A549 treated with ZK216348 at 1 μM for 4 hours (cell line): ENCODE measurements at places on chromosomes 6 and 20. TPM values are rescaled to one million over a fixed set of nuclear protein-coding genes. Genes with fewer than 3 reads are reported as not detected.

The PROKR2 gene
- total RNA-seq: not detected in 5 replicates

The MLN gene
- total RNA-seq: not detected in 5 replicates

The SFTA2 gene
- total RNA-seq: not detected in 5 replicates

The TBC1D20 gene
- total RNA-seq: 28.9 to 35.2 TPM (median 35.0 TPM) in 5 replicates

The COL9A1 gene
- total RNA-seq: 0.19 TPM in 1 of 5 replicates, not detected in the others

The BPIFB1 gene
- 0.18 TPM in 1 of 5 replicates, not detected in the others for total RNA-seq

The AARS2 gene
- 3.8 to 8.2 TPM (median 7.4 TPM) in 5 replicates for total RNA-seq

The CFB gene
- 1.6 to 3.2 TPM (median 2.0 TPM) in 5 replicates for total RNA-seq
